CD4-positive, CD25-positive, alpha-beta regulatory T cell (primary cell): ENCODE measurements at places on chromosomes 2 and 18. TPM values are rescaled to one million over a fixed set of nuclear protein-coding genes. Genes with fewer than 3 reads are reported as not detected.

Gene FLACC1
- total RNA-seq: 7.0 TPM

Gene GAL3ST2
- 1.1 TPM for total RNA-seq

Gene SFXN5
- total RNA-seq: 8.0 TPM

- no peak for DNase-seq
These were observed 332.8 kb upstream of the MAP2 start for GRCh38 chr2:209091056-209091455.

- DNase-seq: peak; percentile 64
These were observed 807 bp upstream of the CREB1 start for GRCh38 chr2:207528980-207529329.

- DNase-seq: no peak
These were observed 393.8 kb upstream of the LYPD1 start for GRCh38 chr2:133063775-133064174.

DNA sequence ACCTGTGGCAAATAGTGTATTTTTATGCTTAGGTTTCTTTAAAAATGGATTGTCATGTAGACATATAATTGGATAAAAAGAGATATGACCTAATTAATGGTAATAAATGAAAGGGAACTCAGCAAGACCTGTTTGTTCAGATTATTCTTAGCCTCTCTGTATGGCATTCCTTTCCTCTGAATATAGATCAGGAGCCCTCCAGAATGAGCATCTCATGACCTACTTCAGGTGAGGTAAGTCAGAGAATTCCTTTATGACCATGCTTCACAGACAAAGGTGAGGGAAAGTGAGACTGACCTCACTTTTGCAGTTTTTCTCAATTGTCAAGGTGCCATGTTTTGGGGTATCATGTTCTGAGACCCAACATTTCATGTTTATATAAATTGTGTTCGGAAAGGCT is 1744.3 kb upstream of the PIK3C3 start:
- no peak for DNase-seq
